ENCODE measurements at places on chromosomes 5 and 9.

DNA sequence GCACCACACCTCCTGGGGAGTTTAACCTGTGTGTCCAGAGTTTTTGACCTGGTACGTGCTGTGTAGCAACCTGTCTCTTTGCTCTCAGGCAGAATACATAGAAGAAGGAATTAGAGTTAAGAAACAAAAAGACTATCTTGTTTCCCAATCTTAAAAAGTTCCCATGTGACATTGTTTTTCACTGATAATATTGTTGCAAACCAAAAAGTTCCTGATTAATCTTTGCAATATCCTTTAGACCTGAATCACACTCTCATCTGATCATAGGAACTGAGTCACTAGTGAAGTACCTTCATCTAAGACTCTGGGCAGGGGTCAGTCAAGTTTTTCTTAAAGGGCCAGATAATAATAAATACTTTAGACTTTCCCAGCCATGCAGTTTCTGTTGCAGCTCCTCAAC lies 35.1 kb downstream of the BASP1 start:
- DNase-seq = no peak

DNA sequence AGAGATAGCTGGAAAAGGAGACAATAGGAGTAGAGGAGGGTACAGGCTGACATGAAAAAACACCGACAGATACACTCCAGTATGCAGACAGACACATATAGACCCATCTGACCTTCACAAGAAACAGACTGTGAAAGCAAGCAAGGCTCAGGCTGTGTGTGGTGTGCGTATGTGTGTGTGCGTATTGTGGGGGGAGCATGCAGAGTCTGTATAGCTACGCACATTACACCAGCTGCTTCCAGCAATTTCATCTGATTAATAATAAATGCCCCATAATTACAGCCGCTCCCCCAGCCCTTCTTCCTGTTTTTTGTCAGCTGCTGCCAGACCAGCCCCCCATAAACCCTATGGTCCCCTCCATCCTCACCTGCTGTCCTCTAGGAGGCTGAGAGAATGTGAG lies 6.7 kb downstream of the CNTFR start:
- DNase-seq = no peak

- DNase-seq = no peak
These were observed 68.7 kb upstream of the LARP1 start for GRCh38 chr5:154686490-154686889.

GRCh38 chr5:150644058-150644457 lies 3.6 kb downstream of the SYNPO start:
- peak; percentile 73 for DNase-seq

- no peak for DNase-seq
These were observed 20.7 kb upstream of the CTSV start for GRCh38 chr9:97059626-97060025.

DNA sequence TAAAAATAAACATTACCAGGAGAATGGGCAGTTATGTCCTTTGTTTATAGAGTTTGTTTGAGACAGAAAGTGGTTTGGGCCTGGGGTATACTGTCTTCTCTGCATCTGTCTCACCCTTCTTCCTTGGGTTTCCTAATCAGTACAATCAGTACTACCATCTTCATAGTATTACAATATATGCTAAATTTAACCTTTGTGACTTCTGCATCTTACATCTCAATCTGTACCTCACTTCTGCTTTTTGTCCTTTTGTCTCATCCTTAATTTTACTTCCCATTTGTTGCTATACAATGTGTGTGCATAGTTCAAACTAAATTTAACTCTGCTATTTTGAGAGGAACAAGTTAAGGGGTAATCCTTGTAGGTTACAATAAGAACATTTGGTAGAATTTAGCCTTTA lies 19.6 kb downstream of the FBXO38 start:
- no peak for DNase-seq

DNA sequence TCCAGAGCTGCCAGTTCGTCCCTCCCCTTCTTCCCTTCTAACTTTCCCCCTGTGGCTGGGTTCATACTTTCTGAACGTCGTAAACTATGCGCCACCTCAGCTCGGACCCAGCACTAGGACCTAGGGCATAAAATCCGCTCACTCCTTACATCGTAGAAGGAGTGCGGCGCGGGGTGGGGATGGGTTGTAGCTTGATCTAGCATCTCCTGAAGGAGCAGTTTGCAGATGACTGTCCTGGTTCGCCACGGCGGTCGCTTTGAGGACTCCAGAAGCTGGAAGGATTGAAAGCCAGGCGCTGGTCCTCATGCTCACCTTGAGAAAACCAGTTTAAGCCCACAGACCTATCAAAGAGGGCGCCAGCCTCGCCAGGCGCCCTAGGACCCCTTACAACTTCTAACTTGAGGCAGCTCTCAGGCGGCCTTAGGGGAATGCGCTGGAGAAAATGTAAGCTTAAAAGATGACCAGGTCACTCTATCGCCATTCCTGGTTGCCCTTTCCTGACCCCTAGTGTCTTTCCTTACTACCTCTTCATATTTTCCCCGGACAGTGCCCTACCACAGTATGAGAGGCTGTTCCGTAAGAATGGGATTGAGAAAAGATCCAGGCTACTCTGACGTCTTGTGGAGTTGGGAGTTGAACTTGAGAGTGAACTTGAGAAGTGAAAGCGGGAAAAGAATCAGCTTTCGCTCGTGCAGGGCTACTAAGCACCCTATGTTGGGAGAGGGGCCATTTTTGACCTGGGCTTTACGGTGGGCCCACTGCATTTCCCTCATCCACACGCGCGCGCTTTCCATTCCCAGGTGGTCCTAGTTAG lies 2.8 kb downstream of the RORB start:
- no peak for DNase-seq

- no peak for DNase-seq
These were observed 992 bp downstream of the SPACA9 start for GRCh38 chr9:132879457-132880323.

DNA sequence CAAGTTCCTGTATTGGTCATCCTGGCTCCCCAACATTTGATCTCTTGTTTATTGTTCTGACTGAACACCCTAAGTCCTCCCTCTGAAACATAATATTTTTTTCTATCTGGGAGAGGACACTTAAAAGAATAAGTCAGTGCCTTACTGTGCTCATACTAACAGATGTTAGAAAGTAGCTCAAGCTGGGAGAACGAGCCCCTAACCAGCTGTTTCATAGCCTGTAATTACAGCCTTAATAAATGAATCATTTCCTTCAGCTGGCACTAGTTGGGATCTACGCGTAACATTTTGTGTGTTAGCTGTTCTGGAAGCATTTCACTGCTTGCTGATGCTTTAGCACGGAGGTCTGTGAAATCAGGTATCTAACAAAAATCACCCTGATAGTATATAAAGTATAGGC lies 345.9 kb upstream of the RIOK2 start:
- peak; percentile 66 for DNase-seq

DNA sequence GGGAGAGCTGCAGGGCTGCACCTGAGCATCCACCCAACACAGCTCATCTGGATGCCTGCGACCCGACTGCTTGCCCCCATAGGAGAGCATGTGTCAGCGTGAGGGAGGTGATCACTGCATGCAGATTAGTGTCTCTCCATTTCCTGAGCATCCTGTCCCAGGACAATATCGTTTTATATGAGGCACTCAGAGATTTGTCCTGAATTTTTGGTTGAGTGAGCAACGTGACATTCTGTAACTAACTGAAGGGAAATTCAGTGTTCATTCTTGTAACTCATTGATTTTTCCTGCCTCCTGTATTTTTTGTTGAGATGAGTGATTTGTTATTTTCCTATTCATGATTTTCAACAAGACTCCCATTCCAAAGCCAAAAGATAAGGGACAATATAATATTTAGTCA lies 20.7 kb upstream of the ANKRD34B start:
- no peak for DNase-seq

- no peak for DNase-seq
These were observed 19.4 kb downstream of the CCDC171 start for GRCh38 chr9:15572200-15572770.

GRCh38 chr5:152016421-152016820 lies 91.8 kb upstream of the GLRA1 start:
- no peak for DNase-seq

- DNase-seq = no peak
These were observed 275.5 kb upstream of the TMEM161B start for GRCh38 chr5:88544136-88544645.

GRCh38 chr5:116502138-116502537 lies 72.5 kb downstream of the SEMA6A start:
- no peak for DNase-seq

- DNase-seq = no peak
These were observed 344.2 kb downstream of the TMEM161B start for GRCh38 chr5:87924436-87924835.

DNA sequence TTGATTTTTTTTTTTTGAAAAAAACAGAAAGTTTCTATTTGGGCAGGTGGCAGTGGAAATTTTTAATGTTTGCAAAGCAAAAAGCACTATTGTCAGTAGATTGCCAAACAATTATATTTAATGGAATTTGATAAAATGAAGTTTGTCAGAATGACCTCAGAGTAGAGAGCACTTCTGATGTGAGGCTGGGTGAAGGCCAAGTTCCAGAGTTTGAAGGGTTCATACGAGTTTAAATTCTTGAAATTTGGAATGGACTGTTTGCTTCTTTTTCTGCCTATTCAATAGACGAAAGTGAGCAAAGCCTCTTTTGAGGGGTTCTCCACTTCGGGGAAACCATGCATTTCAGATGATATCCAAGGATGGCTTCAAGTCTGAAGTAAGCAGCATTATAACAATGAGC lies 7.4 kb downstream of the SHC3 start:
- DNase-seq = no peak

DNA sequence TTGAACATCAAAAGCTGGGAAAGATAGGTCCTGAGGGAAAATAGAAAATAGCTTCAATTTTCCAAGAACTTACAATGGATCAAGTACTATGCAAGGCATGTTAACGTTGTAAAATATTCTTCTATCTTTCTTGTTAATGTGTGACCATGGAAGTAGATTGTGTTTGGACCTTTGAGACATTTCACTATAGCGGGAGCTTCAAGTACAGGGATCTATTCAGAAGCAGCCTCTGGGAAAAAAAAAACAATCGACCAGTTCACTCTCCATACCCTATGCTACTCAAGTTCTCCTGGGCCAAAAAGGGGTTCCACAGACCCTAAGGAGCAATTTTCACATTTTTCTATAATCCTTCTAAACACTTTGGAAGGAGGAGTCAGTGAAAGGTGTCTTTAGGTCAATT lies 54.1 kb upstream of the ATP10B start:
- no peak for DNase-seq

GRCh38 chr9:26975728-26976707 lies 19.8 kb downstream of the IFT74 start:
- peak; percentile 36 for DNase-seq

- DNase-seq = no peak
These were observed 13.3 kb downstream of the SLC6A3 start for GRCh38 chr5:1431896-1432295.

DNA sequence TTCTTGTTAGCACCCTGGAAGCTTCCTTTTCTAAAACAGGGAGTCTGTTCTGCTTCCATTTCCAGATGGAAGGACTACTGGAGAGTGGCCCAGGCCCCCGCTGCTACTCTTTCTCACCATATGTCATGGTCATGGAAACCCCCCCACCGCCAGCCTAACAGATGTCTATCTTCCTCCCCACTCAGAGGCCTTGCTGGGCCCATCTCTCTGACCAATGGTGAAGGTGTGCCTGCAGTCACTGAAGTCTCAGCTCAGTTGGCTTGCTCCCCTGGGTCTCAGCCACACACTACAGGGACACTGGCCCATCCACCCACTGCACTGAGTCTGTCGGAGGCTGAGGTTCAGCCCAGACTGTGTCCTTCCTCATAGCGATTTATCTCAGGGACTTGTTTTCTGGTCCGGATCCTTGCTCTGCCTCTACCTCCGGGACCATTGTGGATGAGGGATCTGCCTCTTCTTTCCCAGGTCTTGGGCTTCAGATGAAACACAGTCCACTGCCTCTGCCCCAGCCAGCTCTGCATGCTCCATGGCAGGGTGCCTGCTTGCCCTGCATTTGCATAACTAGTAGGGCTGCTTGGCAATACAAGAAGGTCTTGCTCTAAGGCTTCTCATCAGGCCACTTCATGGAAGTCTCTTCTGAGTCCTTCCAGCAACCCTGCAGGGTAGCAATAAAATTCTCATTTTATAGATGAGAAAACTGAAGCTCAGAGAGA lies 30.8 kb downstream of the GALNT12 start:
- DNase-seq = no peak

- DNase-seq = no peak
These were observed 10.4 kb downstream of the TAF11L12 start for GRCh38 chr5:17620627-17621026.

GRCh38 chr5:172446336-172447051 lies 7.8 kb downstream of the SH3PXD2B start:
- DNase-seq = peak; percentile 40

DNA sequence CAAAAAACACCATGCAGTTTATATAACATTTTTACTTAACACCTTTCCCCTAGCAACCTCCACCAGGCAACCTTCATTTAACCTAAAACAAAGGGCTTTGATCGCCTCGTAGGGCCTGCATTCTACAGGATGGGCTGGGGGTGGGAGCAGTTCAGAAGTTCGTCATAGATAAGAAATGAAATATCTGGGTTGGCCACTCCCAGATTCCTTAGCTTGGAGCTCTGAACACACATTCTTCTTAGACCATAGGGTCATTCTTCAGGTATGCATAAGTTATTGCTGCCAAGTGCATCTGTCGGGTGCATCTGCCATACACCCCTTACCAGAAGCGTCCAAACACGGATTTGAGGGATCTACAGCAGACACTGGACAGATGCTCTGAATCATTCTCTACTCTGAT lies 4.3 kb upstream of the SLC22A5 start:
- DNase-seq = peak; percentile 74

GRCh38 chr5:149072376-149072775 lies 9.5 kb upstream of the SH3TC2 start:
- DNase-seq = no peak

DNA sequence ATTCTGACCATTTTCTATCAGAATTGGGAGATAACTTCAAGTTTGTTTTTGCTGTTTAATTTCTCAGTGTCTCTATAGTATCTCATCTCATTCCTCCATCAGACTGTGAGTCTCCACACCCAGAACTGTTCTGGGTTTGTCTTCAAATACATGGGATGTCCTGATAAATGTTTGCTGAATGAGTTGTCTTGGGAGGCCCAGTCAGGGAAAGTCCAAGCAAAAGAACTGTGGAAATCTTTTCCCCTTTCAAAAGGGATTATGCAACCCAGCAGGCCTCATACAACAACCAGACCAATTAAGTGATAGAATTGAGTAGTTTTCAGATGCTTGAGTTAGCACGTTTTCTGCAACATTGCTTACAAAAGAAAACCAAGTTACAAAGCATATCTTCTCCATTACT lies 324.4 kb downstream of the BRINP1 start:
- no peak for DNase-seq

DNA sequence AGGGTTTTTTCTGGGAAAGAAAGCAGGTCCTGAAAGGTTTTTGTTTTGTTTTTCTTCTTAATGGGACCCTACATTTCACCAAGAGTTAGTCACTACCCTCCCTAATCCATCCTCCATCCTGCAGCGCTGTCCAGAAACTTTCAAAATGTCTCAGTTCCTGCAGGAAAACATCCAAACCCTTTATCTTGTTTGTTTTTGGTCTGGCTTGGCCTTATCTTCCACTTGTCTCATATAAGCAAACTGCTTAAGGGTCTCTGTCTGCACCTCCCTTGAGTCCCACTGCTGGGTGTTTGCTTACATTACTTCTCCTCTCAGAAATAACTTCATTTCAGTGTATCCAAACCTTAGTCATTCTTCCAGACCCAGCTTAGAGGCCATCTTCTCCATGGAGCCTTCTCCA lies 11.0 kb upstream of the TRAF1 start:
- DNase-seq = peak; percentile 57
